ENCODE measurements at places on chromosomes 4 and X.

DNA sequence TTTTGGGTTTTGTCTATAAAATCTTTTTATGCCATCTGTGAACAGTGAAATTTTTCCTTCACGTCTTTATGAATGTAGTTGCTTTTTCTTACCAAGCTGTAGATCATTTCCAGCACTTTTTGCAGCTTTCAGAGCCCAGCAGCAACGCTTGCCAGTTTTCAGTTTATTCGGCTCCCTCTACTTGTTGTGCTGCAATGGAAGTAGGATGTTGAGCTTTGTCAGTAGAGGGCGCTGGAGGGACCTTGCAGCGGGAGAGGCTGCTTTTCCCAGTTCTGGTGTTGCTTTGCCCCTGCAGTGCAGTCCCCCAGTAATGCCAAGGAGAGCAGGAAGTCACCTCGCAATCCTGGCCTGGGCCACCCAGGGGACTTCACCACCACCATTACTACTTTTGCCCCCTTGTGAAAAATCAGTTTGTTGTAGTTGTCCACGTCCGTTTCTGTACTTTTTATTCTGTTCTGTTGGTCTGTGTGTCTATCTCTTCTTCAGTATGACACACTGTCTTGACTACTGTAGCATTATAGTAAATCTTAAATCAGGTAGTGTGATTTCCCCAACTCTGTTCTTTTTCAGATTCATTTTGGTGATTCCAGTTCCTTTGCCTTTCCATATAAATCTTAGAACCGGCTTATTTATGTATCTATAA lies 21.8 kb downstream of the CMC4 start:
- no peak for DNase-seq

GRCh38 chr4:59484944-59485343 lies 1715.2 kb upstream of the ADGRL3 start:
- no peak for DNase-seq

DNA sequence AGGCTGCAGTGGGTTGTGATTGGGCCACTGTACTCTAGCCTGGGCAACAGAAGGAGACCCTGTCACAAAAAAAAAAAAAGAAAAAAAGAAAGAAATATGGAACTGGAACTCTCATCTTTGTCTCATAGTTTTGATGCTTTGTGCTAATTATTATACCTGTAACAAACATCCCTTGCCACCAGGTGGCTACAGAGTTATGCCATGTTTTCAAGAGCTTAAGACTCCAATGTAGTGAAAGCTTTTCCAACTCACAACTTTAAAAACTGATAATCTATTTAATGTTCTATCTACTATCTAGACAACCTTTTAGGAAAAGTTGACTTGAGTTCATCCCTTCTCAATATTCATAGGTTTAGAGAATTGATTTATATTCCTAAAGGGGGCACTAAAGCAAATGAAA lies 42.4 kb downstream of the HTR2C start:
- DNase-seq = no peak

- DNase-seq = no peak
These were observed 359.7 kb downstream of the ADAM29 start for GRCh38 chr4:175277816-175278215.

DNA sequence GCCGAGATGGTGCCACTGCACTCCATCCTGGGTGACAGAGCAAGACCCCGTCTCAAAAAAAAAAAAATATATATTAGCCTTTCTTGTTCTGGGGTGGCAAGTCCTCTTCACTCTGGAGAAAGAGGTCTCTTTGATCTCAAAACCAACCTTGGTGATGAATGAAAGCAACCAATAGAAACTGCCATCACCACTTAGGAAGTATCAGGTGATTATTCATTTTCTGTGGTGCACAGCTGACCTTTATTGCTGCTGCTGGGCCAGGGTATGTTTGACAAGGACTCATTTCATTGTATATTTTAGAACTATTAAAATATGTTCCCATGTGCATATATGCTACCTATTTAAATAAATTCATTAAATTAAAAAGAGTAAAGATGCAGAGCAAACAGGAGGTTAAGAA lies 76.0 kb upstream of the KIT start:
- DNase-seq = no peak

- DNase-seq = peak; percentile 3
These were observed 22.4 kb upstream of the CLTRN start for GRCh38 chrX:15686818-15687685.

GRCh38 chr4:5760936-5761480 lies 50.0 kb downstream of the EVC start:
- DNase-seq = no peak

- DNase-seq = no peak
These were observed 82.4 kb downstream of the AFAP1 start for GRCh38 chr4:7857238-7857701.

DNA sequence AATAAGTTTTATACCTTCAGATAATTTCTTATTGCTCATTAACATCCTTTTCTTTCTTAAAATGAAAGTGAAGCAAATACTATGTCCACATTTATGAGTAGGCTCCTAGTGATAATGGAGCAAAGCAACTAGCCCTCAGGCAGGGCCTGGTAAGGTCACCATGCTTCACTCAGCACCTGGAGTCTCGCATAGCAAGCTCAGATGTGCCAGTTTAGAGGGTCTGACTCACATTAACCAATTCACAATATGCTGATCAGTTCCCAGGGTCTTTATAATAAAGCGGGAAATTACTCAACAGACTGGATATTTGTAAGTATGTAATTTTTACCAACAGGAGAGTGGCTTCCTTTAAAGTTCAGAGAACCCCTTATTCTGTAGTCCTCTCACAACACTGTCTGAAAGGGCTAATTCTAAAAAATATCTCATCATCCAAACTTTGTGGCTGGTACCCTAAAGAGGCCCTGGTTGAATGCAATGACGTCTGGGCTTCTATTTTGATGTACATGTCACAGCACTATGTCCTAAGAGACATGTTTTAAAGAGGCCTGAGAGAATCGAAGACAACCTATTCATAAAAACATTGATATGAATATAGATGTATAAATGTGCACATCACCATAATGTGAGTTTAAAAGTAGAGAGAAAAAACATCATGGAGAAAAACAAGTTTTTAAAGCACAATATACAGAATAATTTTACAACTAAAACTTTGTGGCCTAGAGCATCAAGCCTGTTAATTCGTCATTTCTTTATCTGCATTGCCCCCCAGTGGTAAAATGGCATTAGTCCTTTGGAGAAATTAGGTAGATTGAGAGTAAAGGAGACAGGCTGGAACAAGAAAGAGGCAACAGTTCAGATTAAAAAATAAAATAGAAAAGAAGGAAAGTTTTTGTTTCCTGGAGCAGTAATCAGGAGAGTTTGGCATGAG lies 44.3 kb downstream of the IL21 start:
- DNase-seq = no peak

GRCh38 chr4:152849350-152849749 lies 69.6 kb downstream of the ARFIP1 start:
- DNase-seq = no peak

- DNase-seq = no peak
These were observed 31.6 kb downstream of the SYNPO2 start for GRCh38 chr4:118920247-118920646.

GRCh38 chr4:25993395-25994185 lies 79.6 kb downstream of the SMIM20 start:
- DNase-seq = no peak

DNA sequence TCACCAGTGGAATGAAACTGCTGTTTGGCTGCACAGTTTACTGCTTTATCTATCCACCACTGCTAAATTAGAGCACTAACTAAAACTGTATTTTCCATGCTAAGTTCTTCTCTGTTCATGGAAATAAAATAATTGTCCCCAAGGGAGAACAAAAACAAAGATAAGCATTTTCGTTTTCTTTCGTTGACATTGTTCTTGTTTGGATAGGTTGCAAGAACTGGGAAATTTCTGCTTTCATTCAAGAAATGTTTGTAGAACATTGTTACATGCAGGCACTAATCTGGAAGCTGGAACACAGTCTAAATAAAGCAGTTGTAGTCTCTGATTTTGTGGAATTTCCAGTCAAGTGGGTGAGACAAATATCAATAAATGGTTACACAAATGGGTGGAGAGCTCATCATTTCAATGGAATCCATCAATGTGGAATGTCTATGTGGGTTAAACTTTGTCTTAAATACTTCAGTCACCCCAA lies 5.8 kb upstream of the CXCL8 start:
- no peak for DNase-seq

DNA sequence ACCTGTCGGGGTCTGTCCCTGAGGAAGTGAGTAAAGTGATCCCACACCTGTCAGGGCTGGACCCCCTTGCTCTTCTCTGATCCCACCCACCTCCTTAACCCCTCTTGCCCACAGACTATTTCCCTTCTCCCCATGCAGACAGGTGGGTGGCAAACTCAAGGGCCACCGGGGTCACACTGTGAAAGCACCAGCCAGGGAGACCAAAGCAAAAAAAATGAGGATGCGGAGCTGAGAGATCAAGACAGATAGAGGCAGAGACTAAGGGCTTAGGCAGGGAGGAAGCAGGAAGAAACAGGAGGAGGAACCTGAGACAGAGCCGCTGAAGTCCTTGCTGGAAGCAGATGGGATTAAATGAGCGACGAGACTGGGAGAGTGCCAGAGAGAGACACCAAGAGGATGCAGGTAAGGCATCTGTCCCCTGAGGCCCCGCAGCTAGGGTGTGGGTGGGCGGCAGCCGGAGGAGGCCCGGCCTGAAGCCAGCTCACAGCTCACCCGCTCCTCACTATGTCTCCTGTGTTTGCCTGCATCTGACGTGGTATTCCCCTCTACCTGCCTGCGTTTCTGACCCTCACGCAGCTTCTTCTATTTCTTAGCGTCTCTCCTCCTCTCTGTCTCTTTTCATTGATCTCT lies 7.2 kb downstream of the TIMM17B start:
- no peak for DNase-seq

- DNase-seq = no peak
These were observed 1199.1 kb downstream of the ADGRL3 start for GRCh38 chr4:62399242-62399641.

DNA sequence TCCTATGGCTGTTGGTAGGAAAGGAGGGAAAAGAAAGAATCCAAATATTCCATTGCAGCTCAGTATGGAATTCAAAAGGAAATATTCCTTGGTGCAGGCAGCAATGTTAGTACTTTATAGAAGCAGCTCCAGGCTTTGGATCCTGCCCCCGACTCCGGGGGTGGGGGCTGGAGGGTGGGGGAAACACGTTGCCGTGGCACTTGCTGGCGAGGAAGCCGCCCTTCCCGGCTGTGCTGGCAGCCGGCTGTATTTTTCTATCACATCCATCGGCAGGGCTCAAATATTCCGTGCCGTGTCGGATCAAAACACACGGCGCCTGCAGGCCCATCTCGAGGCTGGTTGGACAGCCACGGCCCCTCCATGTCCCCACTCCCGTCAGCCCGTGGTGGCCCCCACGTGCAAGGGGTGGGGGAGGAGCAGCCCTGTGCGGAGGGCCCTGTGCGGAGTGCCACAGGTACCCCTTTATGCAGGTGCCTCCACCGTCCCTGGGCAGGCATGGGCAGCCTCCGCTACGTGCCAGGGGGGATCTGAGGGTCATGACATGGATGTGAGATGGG lies 5.8 kb downstream of the ADRA2C start:
- DNase-seq = no peak

DNA sequence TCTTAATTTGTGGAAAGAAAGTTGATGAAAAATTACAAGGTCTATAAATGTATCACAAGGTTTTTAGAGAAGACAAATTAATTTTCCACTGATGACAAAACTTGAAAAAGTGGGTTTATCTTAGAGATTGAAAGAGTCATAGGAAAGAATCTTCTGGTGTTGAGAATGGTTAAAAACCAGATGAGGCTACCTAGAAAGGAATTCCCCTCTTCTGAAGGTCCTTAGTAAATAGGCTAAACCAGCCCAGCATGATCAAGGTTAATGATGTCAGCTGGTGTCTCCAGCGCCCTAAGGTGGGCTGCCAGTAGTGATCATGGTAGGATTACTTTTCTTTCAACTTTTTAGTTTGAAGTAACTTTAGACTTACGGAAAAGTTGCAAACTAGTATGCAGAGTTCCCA lies 71.8 kb upstream of the PGRMC2 start:
- no peak for DNase-seq

GRCh38 chr4:94274912-94275311 lies 67.2 kb downstream of the SMARCAD1 start:
- DNase-seq = no peak

GRCh38 chrX:109739625-109740432 lies 6.8 kb upstream of the ACSL4 start:
- no peak for DNase-seq

- DNase-seq = no peak
These were observed 25.3 kb downstream of the CPE start for GRCh38 chr4:165404080-165404479.

- no peak for DNase-seq
These were observed 74.4 kb downstream of the AFF1 start for GRCh38 chr4:87009095-87009648.

Data from NCI-H187 (cell line).